Stimulated activated CD4-positive, alpha-beta T cell treated with anti-CD3 and anti-CD28 coated beads, Interleukin-1b, Interleukin-23, amount 100 ng/mL, for 48 hours (primary cell): ENCODE measurements at places on chromosomes 7 and 10.

DNA sequence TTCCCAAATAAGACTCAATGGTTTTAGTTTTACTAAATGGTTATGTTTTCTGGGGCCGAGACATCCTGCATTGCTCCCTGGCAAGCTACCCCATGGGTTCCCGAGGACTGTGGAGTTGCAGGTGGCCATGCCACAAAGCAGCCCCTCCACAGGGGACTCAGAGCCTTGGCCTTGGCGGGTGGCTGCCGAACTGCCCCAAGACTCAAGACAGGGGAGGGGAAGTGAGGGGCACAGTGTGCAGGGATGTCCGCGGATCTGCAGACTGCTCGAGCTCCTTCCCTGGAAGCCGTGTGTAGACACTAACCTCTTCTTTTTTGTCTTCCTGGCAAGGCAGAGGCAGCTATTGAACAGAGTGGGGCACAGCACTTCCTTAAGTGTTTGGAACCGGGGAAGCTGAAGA lies 154.6 kb downstream of the EBF3 start:
- no peak for DNase-seq

DNA sequence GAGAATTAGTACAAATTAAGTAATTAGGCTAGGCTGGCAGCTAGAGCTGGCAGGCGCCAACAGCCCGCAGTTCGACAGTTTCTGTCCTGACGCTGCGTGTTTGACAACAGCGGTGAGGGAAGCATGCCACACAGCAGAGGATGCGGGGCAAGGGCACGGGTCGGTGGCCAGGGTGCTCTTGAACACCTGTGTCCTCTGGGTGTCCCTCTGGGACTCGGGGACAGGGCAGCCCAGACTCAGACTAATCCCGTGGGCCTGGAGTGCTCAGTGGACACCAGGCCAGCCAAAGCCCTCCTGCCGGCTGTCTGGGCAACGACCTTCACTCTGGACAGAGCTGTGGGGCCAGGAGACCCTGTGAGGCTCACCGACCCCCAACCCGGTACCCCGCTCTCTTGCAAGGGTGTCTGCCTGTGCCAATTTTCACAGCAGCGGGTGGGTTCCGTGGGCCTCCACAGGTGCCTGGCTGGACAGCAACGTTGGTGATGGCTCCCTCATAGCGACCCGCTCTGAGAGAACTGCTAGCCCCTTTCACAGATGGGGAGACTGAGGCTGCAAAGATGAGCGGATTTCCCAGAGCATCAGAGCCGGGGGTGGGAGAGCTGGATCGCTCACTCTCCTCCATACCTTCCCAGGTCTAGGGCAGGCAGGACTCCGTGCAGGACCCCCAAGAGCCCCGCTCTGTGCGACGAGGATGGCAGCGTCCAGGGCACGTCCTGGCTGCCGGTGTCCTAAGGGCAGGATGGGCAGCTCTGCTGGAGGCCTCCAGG lies 48.5 kb downstream of the FOXL3 start:
- DNase-seq = no peak

DNA sequence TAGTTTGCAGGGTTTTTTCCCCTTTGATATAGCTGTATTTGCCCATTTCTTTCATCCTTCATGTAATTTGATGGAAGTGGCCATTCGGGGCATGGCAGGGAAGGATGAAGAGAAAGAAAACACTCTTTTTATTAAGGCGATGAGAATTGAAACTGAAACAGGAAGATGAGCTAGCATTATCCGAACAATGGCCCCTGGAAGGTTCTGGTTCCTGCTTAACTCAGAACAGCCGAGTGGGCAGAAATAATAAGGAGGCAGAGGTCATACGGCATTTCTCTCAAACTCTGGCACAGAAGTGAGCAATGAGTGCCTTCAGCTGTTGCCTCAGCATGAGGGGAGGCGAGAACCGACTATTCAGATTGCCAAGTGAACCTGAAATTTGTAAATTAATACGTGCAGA lies 113.2 kb upstream of the MYO3A start:
- no peak for DNase-seq

GRCh38 chr10:49803988-49804387 lies 41.9 kb upstream of the OGDHL start:
- no peak for DNase-seq

DNA sequence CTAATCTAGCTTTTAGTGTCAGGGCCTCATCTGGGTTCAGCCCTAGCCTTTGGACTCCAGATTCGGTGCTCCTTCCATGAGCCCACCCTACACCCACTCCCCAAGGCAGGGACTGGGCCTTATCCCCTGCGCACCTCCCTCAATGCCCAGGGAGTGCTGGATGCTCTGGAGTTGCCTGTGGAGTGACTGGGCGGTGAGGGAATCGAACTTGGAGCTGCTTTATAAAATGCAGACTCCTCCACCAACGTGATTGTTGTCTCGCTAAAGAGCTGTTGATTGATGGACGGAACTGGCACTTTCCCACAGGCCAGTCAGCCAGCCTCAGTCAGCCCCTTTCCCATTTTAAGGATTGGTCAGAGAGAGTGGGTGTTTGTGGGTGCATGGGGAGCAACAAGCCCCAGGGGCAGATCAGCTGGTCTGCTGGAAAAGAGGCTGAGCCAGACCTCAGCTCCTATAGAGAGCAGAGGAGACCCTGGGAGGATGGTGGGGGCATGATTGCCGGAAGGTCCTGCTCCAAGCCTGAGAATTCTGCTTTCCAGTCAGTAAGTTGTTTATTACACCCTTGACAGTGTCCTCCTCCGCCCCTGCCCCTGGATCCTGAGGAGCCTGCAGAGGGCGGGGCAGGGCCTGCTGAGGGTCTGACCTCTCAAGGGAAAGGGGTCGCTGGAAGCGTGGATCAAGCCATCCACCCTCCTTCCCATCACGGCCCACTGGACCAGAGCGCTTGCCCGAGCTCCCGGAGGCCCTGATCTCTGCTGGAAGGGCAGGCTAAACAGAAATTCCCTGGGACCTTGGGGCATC lies 16.7 kb downstream of the UNC5B start:
- no peak for DNase-seq
